Left hindlimb (tissue), 1 donor: ENCODE measurements at places on chromosomes 7 and 10.

- DNase-seq = peak; percentile 73
These were observed 3.6 kb downstream of the NPM3 start for GRCh38 chr10:101779544-101780186.

DNA sequence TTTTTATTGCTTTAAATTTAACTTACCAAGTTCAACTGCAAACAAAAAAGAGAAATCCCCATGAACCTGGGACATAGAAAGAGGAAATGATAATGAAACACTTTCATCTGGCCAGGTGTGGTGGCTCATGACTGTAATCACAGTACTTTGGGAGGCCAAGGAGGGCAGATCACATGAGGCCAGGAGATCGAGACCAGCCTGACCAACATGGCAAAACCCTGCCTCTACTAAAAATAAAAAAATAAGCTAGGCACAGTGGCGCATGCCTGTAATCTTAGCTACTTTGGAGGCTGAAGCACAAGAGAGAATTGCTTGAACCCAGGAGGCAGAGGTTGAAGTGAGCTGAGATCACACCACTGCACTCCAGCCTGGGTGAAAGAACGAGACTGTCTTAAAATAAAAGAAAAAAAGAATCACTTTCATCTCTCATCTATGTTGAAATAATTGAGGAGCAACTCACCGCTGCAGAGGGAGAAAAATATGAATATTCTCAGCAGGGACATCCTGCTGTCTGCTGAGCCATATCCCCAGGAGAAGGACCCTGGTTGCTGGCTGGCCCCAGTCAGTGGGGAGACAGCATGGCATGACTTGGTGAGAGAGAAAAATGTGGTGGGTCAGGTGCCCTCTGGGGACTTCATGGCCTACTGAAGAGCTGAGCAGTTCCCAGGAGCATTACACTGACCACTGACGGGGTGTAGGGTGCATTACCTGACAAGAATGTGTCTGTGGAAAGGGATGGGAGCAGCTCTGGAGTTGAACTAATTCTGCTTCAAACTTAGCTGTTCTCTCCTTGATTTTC is 22.8 kb upstream of the TARP start:
- no peak for DNase-seq

GRCh38 chr7:137204246-137204645 is 139.3 kb downstream of the PTN start:
- DNase-seq = no peak

GRCh38 chr7:90384433-90384832 is 18.8 kb upstream of the CLDN12 start:
- DNase-seq = no peak

DNA sequence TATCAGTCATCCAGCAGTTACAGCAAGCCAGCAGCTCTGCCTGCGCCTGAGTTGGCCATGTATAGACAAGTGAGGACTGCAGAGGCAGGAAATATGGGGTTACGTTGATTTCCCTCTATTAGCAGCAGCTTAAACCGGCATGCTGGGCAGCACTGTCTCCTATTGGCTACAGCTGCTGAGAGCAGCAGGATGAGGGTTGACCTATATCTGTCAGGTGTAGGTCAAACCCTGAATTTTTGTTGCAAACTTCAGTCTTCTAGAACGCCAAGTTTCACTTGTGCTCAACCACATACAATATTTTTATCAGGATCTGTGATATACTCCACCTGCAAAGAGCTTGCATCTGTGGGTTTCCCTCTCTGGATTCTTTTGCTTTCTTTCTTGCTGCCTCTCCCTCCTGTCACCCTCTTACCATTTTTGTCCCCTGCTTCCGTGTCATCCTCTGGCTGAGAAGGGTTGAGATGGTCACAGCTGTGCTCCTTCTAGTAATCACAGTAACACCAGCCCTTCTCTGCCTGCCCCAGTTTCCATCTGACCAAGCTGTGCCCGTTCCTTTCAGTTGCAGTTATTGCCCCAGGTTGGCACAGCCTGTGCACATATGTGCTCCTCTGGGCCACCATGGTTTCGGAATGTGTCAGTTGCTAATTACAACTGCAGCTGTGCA is 23.8 kb upstream of the GLCCI1 start:
- DNase-seq = no peak

DNA sequence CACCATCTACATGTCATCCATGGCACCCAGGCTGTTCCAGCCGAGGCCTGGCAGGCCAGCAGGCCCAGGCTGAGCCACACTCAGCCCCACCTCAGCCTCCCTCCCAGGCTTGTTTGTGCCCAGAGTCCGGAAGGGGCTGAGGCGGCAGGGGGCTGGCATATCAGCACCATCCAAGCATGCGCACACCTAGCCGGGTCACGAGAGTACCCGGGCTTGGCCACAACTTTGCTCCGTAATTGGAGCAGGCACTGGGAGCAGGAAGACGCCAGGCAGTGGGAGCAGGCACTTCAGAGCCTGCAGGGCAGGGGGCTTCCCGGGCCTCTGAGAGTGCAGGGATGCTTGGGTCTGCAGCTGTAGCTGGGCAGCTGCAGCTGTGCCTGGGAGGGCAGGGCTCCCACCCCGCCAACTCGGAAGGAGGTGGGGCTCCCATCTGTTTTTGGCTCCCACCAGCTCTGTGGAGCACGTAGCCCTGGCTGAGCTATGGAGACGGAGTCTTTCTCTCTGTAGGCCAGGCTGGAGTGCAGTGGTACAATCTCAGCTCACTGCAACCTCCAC is 15.2 kb upstream of the TSPAN15 start:
- DNase-seq = no peak

- DNase-seq = no peak
These were observed 115.1 kb downstream of the FRMD4A start for GRCh38 chr10:14215641-14216040.

- DNase-seq = no peak
These were observed at the start of gene OR2F2 for GRCh38 chr7:143934526-143935325. Gene OR2F2, plus strand, starts transcription at chr7:143935233. Its CDS starts 0 bp downstream, at chr7:143935233.

- no peak for DNase-seq
These were observed 67.5 kb downstream of the C1GALT1 start for GRCh38 chr7:7249814-7250213.

GRCh38 chr7:29017713-29018112 is 59.6 kb upstream of the TRIL start:
- no peak for DNase-seq

- DNase-seq = no peak
These were observed 1370.6 kb upstream of the LRRTM3 start for GRCh38 chr10:65555192-65555591.

DNA sequence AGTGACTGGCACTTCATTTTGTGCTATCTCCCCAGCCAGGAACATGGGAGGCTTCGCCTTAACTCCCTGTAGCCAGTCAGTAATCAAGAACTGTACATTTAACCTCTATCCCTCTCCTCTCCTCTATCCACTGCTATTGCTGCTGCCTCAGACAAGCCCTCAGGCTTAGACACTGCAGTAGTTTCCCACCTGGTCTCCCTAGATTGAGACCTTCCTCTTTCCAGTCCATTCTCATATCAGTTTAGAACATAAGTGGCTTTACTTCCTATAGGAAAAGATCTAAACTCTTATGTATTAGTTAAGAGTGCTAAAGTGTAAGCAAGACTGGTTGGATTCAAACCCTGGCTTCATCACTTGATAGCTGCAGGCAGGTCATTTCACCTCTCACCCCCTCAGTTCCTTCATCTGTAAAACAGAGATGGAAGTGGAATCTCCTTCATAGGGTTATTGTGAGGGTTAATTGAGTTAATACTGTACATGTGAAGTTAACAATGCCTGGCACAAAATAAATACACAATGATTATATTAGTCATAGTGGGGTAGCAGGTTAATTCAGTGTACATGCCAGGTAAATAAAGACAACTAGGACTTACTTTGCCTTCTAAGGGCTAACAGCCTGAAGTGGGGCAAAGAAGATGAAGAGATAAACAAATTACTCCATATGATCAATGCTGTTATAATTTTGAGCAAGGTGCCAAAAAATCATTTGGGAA is 76.1 kb downstream of the ZNF277 start:
- no peak for DNase-seq

DNA sequence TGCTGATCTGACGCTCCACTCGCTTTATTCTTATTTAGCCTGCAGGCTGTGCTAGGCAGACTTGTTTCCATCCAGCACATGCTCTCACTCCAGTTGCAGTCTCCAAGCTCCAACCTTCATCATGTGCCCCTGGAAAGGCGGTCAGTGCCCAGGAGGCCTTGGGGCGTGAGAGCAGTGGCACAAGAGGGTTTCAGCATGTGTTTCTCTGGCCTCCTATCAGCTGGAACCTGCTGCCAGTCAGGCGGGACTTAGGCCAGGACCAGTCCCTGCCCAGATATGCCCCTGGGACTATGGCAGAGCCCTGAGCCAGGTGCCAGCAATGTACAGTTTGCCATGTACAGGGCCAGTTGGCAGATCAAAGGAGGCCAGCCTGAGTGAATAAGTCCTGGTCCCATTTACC is 330.2 kb upstream of the FZD1 start:
- DNase-seq = no peak

GRCh38 chr7:8762803-8763202 is 329.4 kb downstream of the NXPH1 start:
- DNase-seq = no peak

DNA sequence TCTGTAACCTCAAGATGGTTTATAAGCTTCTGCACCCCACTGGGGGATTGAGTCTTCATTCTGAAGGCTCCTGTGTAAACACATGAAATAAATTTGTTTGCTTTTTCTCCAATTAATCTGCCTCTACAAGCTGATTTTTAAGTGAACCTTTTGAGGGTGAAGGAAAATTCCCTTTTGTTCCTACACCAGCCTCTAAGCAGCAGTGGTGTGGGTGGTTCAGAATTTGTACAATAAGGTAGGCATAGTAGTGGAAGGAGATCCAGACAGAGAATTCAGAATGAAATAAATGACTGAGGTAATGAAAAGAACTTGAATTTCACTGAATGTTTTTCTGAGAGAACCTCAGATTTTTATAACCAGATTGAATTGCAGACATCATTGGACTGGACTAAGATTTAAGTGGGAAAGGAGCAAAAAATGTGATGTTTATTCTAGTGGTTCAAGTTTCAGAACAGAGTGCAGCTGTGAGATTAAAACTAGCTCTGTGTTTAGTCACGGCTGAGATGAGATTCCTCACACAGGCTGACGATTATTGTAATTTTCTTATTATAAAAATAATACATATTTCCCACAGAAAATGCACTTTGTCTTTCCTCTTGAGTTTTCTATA is 1162.2 kb downstream of the TYW1 start:
- no peak for DNase-seq

- DNase-seq = no peak
These were observed 18.8 kb upstream of the GARS1 start for GRCh38 chr7:30575910-30576309.

DNA sequence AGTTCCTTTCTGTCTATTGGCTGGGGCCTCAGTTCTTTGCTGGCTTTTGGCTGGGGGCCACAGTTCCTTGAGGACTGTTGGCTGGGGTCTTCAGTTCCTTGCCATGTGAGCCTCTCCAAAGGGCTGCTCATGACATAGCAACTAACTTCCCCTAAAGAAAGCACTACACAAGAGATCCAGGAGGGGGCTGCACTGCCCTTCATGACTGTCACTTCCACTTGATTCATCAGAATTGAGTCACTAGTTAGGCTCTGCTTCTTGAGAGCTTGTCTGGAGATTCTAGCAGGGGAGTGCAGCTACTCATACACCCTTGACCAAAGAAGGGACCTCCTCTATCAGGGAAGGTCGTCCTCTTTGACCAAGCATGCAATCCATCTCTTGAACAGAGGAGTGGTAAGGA is 38.0 kb upstream of the MKX start:
- no peak for DNase-seq

DNA sequence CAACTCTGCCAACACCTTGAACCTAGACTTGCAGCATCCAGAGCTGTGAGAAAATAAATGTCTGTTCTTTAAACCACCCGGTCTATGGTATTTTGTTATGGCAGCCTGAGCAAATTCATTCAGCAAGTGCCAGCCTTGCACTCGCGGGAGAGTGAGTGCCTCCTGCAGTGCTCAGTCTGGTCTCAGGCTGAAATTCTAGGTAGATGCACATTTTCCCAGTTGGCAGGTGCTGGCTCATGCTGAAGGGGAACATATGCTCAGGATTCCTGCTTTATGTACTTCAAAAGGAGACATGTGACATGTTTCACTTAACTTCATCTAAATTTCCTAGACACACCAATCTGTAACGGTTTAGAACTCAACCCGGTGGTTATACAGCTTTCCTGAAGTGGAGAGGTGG is 170.8 kb downstream of the MGMT start:
- no peak for DNase-seq
